Hypothalamus (tissue), 51 donors: ENCODE measurements at places on chromosomes 3 and 15.
A peak's percentile ranks its signal among the peaks of the same experiment; 100 is the strongest.

GRCh38 chr15:34851751-34852150 is 56.4 kb upstream of the ACTC1 start:
- DNase-seq, result no peak

DNA sequence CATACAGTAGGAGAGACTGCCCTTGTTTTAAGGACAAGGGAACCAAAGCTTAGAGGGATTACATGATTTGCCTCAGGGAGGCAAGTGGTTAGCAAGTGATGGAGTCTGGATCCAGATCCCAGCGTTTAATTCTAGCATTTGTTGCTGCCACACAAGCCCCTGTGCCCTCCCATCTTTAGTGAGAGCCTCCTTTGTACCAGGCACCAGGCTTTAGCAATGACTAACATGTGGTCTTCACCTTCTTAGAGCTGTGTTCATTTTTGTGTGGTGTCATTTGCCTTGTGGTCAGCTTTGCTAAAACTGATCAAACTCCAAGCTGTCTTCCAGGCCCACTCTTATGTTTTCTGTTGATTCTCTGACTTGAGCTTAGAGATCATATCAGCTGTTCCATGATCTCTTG is 290.5 kb downstream of the RPLP1 start:
- no peak for DNase-seq

- DNase-seq, result no peak
These were observed 553.1 kb downstream of the FHIT start for GRCh38 chr3:60698117-60698516.

DNA sequence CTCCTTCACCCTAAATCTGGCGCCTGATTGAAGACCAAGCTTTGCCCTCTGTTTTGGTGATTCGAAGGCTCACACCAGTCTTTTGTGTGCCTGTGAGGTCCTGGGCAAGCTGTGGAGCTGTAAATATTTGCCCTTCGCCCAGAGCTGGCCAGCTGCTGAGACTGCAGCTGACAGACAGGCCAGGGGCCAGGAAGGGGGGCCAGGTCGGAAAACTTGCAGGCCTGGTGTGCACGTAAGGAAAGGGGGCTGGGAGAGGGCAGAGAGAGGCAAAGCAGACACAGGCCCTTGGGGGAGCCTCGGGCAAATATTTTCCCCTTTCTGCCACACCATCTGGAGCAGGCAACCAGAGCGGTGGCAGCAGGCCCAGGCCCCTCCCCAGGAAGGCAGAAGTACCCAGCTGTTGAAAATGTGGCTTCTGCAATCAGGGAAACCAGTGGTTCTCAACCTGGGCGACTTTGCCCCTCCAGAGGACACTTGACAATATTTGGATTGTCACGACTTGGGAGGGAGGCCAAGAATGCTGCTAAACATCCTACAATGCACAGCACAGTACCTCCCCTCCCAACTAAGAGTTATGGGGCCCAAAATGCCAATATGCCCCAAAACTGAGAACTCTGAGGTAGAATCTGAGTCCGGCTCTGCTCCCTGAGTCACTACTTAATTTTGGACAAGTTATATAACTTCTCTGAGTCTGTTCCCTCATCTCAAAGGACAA is 2.5 kb downstream of the PDZRN3 start:
- no peak for DNase-seq

- no peak for DNase-seq
These were observed 755 bp upstream of the TMEM108 start for GRCh38 chr3:133037436-133037835.

GRCh38 chr3:63961891-63962290 is 49.7 kb upstream of the SCAANT1 start:
- DNase-seq, result no peak

- DNase-seq, result no peak
These were observed 79.3 kb downstream of the RPL22L1 start for GRCh38 chr3:170790647-170791046.

DNA sequence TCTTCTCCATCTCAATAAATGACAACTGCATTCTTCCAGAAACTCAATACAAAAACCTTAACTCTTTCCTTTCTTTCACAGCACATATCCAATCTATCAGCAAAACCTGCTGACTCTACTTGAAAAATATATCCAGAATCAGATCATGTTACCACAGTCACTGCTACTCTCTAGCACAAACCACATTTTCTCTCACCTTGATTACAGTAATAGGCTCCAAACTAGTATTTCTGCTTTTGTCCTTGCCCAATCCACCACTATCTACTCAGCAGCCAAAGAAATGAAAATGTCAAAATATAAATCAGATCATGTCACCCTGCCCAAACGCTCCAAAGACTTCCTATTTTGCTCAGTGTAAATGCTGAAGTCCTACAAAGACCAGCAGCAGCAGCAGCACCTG is 15.2 kb downstream of the TMCC1 start:
- no peak for DNase-seq

DNA sequence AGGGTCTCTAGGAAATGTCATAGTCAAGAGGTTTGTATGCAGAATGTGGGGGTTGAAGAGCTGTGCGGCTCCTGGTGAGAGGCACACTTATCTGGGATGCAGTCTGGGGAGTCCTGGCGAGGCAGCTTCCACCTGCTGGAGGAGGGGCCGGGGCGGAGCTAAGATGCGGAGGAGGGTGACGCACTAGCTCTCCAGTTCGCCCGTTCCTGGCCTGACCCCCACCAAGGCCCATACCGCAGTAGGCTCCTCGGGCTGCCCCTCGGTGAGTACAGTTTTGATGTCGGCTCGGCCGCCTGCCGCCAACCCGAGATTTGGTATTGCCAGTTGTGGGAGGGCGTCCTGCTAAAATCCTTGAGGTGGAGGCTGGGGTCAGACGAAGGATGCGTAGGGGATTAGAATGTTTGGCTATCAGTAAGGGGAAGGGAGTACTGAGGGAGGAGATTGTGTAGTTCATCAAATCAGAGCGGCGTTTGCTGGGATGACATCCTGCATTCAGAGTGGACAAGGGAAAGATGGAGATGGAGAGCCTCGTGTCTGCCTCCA is at the start of gene SCG5:
Gene SCG5, plus strand, starts transcription at position 194 of the 543 bp plus-strand sequence. CDS start 1,883 bp downstream, outside the sequence.
- DNase-seq, result peak; percentile 27

GRCh38 chr3:143910756-143911155 is 60.9 kb upstream of the DIPK2A start:
- no peak for DNase-seq

- no peak for DNase-seq
These were observed 17.5 kb downstream of the TGM5 start for GRCh38 chr15:43249236-43249635.

GRCh38 chr3:122515020-122515468 is 305 bp upstream of the KPNA1 start:
- no peak for DNase-seq

DNA sequence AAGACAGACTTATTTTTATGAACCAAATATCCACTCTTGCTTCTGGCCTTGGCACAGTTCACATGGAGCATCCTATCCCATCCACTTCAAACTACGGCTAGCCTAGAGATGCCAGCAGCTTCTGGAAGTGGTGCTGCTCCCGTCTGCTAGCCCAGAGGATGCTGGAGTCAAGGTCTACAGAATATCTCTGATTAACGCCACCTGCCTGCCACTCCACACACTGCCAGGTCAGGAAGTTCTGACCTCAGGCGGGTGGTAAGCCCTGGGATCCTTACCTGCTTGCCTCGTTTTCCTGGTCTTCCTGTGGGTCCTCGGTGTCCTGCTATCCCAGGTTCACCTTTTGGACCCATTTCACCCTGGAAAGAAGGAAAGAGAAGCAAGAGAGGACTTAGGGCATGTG is 42.9 kb downstream of the EAF1 start:
- DNase-seq, result no peak

GRCh38 chr3:102605153-102605552 is 170.3 kb downstream of the ZPLD1 start:
- no peak for DNase-seq

GRCh38 chr3:36905545-36905944 is 39.3 kb downstream of the TRANK1 start:
- no peak for DNase-seq

- no peak for DNase-seq
These were observed 107.1 kb downstream of the TMCO5A start for GRCh38 chr15:38041576-38041975.

GRCh38 chr15:86623236-86623635 is 543.6 kb downstream of the AGBL1 start:
- no peak for DNase-seq
